ENCODE measurements at places on chromosomes 7 and 10. TPM values are rescaled to one million over a fixed set of nuclear protein-coding genes. Genes with fewer than 3 reads are reported as not detected.

CCL24 gene
- 2.2 TPM for total RNA-seq

TFPI2 gene
- not detected for total RNA-seq

MMD2 gene
- not detected for total RNA-seq

ANKRD1 gene
- total RNA-seq, result not detected

GHRHR gene
- not detected for total RNA-seq

MYH16 gene
- not detected for total RNA-seq

PDE6C gene
- total RNA-seq, result not detected

C10orf62 gene
- not detected for total RNA-seq

DNA sequence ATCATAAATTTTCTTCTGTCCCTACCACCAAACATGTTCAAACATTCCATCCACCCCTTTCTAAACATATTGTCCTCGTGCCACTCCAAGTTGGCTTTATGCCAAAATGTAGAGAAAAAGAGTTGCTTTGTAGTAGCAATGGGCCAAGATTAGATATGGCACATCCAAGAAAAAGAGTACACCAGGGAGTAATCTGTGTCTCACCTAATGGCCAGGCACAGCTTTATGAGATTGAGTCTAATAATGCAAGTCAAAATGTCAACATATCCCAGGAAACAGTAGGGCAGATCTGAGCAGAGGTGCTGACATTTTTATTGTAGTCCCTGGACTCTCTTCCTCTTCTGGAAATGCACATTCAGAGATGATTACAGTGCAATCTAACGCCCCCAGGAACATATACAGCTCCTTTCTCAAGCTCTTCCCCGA, 5.7 kb upstream of the OR6V1 start:
- no peak for DNase-seq

GRCh38 chr10:118445535-118445934, 103.4 kb upstream of the FAM204A start:
- DNase-seq, result no peak

GRCh38 chr7:100567031-100567730, 6.5 kb downstream of the SAP25 start:
- DNase-seq, result no peak

- DNase-seq, result no peak
Measured at GRCh38 chr10:4240608-4241197, 455.7 kb upstream of the KLF6 start.

- no peak for DNase-seq
Measured at GRCh38 chr7:145016068-145016467, 180.2 kb upstream of the TPK1 start.

DNA sequence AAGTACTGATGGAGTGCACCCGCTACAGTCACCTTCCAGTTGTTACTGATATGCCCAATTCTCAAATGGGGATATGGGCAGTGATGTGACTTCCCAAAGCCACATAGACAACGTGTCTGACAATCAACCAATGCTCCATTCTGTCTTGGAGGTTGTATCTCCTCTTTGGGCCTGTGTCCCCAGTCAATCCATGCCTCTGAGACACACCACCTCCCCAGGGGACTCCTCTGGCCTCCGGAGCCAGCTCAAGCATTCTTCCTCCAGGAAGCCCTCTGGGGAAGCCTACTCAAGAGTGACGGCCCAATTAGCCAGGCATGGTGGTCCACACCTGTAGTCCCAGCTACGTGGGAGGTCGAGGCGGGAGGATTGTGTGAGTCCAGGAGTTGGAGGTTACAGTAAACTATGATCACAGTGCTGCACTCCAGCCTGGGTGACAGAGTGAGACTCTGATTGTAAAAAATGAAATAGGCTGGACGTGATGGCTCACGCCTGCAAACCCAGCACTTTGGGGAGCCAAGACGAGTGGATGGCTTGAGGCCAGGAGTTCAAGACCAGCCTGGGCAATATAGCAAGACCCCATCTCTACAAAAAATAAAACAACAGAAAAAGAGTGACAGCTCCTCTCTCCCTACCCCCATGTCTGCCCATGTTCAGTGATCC, 99.5 kb upstream of the TNRC18 start:
- DNase-seq, result no peak

DNA sequence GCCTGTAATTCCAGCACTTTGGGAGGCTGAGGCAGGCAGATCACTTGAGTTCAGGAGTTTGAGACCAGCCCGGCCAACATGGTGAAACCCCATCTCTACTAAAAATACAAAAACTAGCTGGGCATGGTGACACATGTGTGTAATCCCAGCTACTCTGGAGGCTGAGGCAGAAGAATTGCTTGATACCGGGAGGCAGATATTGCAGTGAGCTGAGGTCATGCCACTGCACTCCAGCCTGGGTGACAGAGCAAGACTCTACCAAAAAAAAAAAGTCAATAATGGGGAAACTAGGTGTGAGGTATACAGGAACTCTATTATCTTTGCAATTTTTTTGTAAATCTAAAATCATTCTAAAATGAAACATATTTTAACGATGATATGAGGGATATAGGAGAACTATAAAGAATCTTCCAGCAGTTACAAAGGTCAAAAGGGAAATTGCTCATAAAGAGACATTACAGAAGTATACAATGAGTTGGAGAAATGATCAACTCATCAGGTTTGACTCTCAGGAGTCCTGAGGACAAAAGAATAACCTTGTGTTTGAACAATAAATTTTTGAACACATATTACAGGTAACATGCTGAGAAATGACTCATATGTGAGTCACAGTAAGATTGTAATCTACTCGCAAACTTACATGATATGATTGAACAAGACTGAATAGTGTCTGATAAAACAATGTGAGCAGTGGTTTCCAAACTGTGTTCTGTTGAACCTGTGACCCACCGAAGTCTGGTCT, 272.6 kb downstream of the FGFR2 start:
- no peak for DNase-seq

DNA sequence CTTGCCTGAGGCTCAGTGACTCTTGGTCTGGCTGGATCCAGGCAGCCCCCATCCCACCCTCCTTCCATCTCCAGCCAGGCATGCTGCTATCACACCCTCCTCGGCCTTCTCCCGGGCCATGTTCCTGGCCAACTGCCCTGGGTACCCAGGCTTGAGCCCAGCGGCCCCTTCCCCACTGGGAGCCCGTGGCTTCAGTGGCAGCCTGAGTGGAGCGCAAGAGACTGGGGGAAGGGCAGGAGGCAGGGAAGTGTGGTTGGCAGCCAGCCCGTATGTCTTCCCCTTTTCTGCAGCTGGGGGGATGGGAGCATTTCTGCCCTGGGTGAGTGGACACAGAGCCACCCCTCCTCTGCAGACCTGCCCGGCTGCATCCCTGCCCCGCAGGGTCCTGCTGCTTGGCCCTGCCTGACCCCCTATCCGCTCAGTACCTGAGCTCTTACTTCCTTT, 148.5 kb downstream of the ARHGAP22 start:
- no peak for DNase-seq

DNA sequence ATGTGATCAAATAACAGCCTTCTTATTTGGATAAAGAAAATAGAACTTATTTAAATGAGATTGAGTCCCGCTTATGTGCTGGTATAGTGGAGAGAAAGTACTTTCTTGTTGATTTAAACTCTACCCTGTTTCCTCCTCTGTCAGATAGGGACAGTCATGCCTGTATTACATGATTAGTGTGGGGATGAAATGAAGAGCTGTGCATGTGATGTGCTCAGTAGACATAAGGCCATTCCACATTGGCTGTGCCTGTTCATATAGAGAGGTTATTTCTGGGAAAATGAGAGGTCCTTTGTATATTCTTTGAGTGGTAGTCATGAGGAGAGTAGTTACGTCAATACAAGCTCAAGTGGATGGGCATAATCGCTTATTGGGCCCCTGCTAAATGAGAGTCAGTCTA, 5.7 kb downstream of the MTURN start:
- DNase-seq, result no peak

DNA sequence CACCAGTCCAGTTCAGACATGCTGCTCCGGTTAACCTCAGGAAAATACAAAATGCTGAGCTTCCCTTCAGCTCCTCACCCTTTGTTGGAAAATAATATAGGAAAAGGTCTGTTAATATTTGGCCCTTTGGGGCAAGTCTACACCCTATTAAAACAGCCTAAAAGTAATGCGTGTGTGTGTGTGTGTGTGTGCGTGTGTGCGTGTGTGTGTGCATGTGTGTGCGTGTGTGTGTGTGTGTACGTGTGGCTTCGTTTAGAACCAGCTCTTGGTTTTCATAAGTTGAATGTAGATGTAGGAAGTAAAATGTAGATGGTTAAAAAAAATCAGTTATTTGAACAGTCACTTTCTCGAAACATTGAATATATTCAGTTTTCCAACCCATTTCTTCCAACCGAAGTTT, 61.1 kb upstream of the PDCD4 start:
- no peak for DNase-seq

GRCh38 chr7:158472596-158472995, 115.0 kb downstream of the PTPRN2 start:
- no peak for DNase-seq

- DNase-seq, result no peak
Measured at GRCh38 chr10:6579183-6579903, 733 bp downstream of the PRKCQ start.

GRCh38 chr10:132413226-132414205, 16.5 kb downstream of the PWWP2B start:
- DNase-seq, result no peak

- DNase-seq, result no peak
Measured at GRCh38 chr10:74334221-74334620, 183.2 kb downstream of the ADK start.

- no peak for DNase-seq
Measured at GRCh38 chr7:29143751-29144150, 2.6 kb downstream of the CPVL start.

- no peak for DNase-seq
Measured at GRCh38 chr10:33216661-33217427, 117.6 kb downstream of the NRP1 start.

DNA sequence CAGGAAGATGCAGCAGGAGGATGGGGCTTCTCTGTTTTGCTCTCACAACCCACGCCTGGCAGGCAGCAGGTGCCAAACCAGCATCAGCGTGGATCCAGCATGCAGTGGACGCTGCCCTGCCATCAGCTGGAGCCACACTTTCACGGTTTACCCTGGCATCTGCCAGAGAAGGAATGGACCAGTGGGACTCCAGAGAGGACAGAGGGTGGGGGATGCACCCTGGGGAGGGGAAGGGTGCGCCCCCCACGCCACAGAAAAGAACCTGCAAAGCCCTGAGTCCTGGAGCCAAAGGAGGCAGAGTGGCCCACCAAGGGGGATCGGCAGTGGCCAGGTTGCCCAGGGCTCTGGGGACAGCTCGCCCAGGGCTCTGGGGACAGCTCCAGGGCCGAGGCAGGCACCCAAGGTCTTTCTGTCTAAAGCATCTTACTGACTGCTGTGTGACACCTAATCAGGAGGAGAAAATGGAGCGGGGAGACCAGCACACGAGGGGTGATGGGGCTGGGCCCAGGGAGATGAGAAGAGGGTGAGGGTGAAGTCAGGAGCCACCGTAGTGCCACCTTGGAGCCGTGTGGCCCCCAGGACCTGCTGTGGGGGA, 225.1 kb downstream of the DNAJB6 start:
- DNase-seq, result no peak

DNA sequence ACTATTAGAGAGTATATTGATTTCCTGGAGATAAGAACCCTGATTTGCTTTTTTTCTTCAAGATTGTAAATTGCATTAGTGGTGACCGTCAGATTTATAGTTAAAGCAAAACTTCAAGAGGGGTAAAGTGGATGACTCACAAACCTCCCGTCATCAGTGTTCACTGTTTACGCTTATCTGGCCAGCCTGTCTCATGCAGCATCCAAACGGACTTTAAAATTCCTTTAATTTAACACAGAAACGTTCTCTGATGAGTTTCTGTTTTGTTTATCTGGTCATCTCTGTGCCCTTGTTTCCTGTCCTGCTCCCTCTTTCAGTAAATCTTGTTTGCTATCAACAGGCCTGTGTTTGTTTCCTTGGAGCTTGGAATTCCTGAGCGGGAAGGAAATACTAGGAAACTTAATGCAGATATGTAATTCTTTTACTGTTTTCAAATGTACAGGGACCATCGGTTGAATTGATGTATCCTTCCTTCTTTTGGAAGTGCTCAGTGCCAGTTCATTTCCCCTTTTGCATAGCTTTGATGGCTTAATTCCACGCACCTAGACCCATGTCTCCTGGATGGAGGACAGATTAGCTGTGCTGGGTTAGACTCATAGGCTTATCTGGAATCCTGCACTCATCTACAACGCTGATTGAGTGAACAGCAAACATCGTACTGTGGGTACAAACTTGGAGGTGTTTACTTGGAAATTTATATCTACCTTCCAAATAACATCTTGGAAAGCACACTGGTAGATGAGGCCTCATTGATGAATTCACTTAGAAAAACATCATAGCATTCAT, 21.3 kb downstream of the PTPRE start:
- no peak for DNase-seq

- DNase-seq, result no peak
Measured at GRCh38 chr7:7798510-7798909, 80.1 kb upstream of the RPA3 start.

DNA sequence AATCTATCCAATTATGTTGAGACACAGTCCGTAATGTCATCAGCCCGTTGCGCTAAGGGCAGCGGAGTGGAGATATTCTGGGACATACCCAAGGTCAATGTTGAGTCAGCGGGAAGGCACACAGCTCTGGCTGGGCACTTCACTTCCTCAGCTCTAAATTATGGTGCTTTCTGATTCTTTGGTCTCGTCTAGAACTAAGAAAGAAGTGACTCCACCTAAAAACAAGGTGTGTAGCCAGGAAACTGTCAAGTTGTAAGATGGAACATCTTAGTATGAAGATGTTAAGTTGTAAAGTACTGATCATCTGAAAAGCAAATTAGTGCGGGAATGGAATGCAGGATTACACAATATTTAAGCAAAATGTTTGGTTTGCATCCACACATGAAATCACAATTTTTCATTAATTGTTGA, 43.1 kb downstream of the BAIAP2L1 start:
- no peak for DNase-seq

DNA sequence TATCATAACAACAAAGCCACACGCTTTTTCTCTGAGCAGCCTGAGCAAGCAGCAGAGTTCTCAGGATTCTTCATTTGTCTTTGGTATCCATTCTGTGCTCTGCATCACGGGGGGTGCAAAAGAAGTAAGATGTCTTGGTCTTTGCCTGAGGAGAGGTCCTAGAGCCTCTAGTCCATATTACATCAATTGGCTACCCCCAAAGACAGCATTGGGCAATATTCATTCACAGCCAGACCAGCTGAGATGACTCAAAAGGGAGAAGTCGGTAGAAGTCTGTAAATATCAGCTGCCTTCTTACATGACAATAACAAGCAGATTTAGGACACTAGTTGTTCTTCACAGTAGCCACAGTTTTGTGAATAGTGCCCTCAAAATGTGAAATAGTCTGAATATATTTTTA, 66.6 kb downstream of the FZD1 start:
- no peak for DNase-seq

GRCh38 chr7:69598487-69599285, 411 bp downstream of the AUTS2 start:
- no peak for DNase-seq

- DNase-seq, result no peak
Measured at GRCh38 chr7:148722340-148723165, 23.9 kb downstream of the CUL1 start.

GRCh38 chr10:119724593-119725516, 995 bp upstream of the INPP5F start:
- no peak for DNase-seq

GRCh38 chr7:129431911-129432643, 2.2 kb upstream of the STRIP2 start:
- DNase-seq, result no peak

- DNase-seq, result no peak
Measured at GRCh38 chr7:6096581-6096980, 65.4 kb downstream of the ANKRD61 start.

Measured in esophagus squamous epithelium (tissue), 5 donors.